ENCODE measurements at places on chromosomes 12 and 14.

DNA sequence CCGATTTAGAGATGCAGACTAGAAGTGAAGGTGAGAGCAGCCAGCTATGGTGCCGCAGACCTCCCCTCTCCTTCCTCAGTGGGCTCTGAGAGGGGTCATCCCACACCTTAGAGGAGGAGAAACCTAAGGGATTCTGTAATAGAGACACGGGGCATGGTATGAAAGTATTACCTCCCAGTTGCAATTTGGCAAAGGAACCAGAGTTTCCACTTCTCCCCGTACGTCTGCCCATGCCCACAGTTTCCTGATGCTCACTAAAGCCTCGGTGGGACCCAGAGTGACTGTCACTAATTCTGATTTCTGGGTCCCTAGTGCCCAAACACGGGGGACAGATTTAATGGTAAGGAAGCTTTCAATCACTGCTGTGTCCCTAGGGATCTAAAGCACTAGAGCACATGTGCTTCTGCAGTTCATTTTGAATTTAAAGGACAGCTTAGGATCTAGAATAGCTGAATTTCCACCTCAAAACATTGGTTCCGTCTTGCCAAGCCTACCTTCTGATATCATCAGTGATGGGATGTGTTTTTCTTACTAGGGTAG is 44.1 kb downstream of the DAD1 start:
- no peak for DNase-seq

DNA sequence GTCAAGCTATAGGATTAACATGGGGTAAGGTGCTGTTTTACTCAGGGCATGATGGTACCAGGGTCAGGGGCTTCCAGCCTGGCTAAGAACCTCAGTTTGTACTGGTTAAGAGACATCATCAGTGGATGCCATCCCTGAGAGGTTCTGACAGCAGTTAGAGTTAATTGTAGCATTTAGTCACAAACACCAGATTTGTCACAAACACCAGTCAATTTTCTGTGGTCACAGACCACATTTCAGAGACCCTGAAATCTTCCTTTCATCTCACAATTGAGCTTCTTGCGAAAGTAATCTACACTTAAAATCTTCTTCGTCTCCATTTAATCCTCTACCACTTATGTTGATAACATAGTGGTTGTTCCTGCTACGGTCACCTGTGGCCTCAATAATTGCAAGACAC is 143.0 kb upstream of the EGLN3 start:
- DNase-seq, result no peak

DNA sequence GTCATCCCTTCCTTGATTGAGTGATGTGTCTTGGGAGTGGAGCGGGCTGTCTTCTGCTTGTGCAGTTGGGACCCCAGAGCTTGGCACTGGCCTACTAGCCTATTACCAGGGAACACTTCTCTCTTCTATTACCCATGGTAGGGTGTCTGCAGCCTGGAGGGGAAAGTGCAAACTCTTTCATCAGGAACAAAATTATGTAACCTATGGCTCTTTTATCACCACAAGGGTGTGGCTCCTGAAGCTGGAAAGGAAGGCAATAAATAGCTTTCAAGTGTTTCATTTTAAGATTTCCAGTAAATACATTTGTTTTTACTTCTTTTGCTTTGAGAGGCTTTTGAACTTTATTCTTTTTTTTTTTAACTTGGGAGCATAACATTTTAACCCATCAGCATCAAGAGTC is 349.7 kb upstream of the FAR2 start:
- DNase-seq, result no peak

DNA sequence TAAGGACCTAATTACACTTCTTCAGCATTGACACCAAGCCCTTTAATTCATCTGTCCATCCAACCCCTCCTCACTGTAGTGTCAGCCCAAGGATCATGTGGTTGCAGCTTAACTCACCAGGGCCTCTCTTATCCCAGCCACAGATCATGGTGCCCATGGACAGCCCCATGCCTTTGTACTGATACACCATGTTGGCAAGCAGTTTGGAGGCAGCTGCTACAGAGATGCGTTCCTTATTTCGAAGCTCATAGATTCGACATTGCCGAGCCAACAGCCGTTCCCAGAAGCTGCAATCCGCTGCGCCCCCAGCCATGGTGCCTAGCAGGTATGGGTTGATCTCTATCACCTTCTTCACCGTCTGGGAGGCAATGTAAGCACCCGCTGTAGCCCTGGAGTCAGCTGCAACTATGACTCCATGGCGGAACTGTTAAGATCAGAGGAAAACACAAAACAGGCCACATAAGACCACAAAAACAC is 1.4 kb downstream of the PSMB5 start:
- no peak for DNase-seq

- no peak for DNase-seq
Observed at GRCh38 chr12:32558903-32559302, 120.2 kb upstream of the DNM1L start.

GRCh38 chr14:51789114-51789513 is 71.3 kb upstream of the GNG2 start:
- no peak for DNase-seq

DNA sequence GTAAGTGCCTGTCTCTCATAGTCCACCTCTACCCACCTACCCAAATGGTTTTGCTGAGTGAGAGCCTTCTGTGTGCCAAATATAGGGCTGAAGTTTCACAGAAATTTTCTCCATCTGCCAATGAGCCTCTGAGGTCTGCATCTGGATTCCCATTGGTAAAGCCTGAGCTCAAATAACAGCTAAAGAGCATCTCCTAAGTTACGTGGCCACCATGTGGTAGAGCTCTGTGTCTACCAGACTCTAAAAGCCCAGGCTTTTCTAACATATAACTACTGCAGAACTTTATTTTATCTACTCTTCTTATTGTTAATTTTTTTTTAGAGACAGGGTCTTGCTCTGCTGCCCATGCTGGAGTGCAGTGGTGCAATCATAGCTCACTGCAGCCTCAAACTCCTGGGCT is 16.0 kb downstream of the AMDHD1 start:
- no peak for DNase-seq

- DNase-seq, result no peak
Observed at GRCh38 chr14:54470701-54471100, 18.1 kb downstream of the GMFB start.

- DNase-seq, result no peak
Observed at GRCh38 chr12:69875416-69875935, 50.4 kb downstream of the MYRFL start.

GRCh38 chr12:129467726-129468125 is 436.1 kb downstream of the TMEM132D start:
- no peak for DNase-seq

All from stimulated activated CD4-positive, alpha-beta T cell treated with anti-CD3 and anti-CD28 coated beads, Interleukin-12 subunit alpha, Interleukin-12 subunit beta, amount 100 ng/mL, for 48 hours (primary cell).